ENCODE measurements at places on chromosomes 11 and 22.

DNA sequence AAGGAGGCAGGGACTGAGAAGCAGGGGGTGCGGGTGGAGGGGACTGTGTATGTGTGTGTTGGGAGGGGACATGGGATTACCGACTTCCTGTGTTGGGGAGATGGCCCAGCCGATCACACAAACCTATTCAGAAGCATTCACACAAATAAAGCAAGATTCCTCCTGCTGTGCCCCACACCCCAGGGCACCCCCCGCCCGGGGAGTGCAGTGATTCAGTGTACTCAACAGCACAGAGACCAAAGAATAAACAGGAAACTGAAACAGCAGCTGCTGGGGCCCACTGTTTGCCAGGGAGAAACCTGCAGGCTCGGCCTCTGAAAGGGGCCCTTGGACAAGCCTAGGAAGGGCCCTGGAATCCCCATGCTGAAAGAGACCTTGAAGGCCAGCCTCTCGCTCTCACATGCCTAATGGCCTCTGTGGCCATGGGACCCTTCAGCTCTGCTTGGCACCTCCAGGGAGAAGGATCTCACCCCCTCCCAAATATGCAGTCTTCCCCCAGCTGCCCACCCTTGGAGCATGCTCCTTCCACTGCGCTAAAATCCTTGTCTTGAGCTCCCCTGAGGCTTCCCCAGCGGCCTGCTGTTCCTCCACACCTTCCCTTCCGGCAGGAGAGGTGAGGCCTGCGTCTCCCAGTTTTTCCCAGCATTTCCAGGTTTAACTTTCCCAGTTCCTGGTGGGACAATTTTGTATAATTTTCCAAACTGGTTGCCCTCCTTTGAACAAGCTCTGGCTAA, 72.9 kb downstream of the CSNK2A3 start:
- no peak for DNase-seq

DNA sequence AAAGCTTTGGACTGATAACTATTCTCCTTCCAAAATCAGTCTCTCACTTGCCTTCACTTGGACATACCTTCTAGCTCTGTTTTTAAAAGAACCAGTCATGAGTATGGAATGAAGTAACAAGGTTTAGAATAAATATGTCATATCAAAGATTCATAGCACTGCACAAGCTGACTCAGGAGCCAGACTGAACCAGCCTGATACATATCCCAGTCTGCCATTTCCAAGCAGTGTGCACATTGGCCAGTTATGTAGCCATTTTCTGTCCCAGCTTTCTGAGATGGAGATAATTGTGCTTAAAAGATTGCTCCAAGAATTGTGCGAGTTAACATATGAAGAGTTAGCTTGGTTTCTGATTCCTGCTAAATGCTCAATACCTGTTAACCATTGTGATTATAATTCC, 311.3 kb downstream of the C11orf87 start:
- no peak for DNase-seq

DNA sequence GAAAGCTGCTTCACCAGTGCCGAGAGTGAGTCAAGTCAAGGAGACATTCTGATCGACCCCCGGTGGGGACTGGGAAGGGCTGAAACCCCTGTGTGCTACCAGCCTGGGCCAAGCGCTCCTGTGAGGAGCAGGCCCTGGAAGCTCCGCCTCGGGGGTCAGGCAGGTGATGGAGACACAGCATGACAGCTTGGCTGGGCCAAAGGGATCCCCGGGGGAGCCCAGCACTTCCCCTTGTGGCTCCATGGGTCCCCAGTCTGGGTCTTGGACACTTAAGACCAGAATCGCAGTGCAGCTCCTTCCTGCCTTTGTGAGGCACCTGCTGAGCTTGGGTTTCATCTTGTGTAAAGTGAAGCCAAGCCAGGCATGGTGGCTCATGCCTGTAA, 89.2 kb downstream of the MORC2 start:
- DNase-seq = no peak

GRCh38 chr11:102139081-102139498, 28.8 kb downstream of the YAP1 start:
- no peak for DNase-seq

GRCh38 chr22:20106849-20107237, 9.1 kb upstream of the RANBP1 start:
- no peak for DNase-seq

- DNase-seq = peak; percentile 72
These were observed at the start of gene TMEM25 for GRCh38 chr11:118530683-118531596. TMEM25 (plus strand) TSS chr11:118531192; CDS start chr11:118531802, 610 bp downstream.

DNA sequence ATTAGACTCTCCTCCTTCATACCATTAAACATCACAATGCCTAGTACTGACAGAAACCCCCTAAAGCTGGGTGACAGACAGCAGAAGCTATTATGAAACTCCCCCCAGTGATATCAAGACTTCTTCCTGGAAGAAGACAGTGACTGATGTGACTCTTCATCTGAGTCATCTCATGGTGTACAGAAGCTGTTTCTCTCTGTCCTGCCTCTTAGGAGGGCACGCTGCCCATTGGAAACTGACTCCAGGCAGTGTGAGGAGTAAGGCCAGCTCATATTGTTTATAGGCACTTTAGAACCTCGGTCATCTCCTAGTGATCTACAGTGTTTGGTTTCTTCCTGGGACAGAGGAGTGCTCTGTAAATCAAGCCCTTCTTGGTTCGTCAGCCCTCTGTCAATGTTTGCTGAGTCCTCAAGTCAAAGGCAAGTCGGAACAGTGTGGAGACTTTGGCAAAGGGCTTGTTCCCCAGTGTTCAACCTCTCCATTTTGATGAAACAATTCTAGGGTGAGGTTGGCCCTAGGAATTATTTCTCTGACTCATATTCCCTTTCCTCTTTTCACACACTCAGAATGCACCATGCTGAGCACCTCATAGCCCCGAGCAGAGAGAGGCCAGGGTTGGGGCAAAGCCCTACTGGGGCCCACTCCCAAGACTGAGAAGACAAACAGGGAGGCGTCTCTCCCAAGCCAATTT, 172.5 kb upstream of the TMEM45B start:
- no peak for DNase-seq

GRCh38 chr11:127049486-127049885, 48.9 kb upstream of the KIRREL3 start:
- DNase-seq = no peak

GRCh38 chr11:111299101-111300026, 1.0 kb downstream of the POU2AF3 start:
- DNase-seq = no peak

DNA sequence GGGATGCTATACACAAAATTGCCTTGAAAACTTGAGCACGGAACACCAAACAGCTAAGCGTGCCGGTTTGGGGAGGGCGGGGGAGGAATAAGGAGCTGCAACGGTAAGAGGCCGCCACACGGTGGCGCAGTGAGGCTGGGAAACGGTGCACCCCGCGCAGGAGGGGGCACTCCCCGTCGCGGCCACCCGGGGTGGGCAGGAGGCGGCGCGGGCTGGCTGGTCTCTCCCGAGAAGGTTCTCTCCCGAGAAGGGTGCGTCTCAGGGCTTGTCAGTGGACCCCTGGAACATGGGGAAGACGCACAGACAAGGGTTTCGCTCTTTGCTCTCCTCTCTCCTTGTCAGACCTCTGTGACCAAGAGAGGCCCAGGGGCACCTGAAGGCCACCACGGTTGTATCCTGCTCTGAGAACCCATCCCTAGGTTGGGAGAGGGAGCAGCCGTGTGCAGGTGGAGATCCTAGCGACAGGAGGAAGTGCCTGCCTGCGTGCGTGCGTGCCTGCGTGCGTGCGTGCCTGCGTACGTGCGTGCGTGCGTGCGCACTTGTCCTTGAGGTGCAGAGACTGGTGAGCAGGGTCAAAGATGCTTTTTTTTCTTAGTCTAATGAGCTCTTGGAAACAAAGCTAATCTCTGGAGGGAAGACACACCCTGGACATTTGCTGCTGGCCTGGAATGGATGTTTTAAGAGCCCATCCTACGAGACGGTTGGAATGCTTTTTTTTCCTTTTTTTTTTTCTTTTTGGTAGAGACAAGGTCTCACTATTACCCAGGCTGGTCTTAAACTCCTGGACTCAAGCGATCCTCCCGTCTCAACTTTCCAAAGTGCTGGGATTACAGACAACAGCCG, 18.1 kb upstream of the JAM3 start:
- DNase-seq = peak; percentile 71

- DNase-seq = no peak
These were observed 15.6 kb downstream of the PISD start for GRCh38 chr22:31646186-31647019.

DNA sequence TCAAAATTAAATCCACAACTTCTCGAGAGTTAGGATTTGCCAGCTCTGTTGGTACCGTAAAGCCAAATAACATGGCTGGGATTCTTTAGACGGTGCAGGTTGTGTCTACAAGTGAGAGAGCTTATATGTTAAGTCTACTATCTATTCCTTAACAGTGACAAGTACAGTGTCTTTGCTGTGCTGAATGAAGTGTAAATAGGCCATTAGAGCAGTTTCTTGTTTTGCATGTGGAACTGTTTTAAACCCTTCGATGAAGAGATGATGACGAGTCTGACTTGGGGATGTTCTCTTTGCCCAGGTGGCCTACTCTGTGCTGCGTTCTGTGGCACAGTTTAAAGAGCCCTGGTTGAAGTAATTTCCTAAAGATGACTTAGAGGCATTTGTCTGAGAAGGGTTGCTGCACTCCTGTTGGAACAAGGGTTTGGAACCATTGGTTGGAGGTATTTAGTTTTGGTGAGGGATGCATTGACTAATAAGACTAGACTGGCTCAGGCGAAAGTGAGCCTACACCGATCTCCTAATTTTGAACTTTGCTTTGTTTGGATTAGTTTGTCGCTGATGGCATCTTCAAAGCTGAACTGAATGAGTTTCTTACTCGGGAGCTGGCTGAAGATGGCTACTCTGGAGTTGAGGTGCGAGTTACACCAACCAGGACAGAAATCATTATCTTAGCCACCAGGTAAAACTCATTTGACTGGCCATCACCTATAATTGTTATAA, 988 bp downstream of the RPS3 start:
- no peak for DNase-seq

- no peak for DNase-seq
These were observed 1.4 kb upstream of the CDKN1C start for GRCh38 chr11:2886936-2887335.

DNA sequence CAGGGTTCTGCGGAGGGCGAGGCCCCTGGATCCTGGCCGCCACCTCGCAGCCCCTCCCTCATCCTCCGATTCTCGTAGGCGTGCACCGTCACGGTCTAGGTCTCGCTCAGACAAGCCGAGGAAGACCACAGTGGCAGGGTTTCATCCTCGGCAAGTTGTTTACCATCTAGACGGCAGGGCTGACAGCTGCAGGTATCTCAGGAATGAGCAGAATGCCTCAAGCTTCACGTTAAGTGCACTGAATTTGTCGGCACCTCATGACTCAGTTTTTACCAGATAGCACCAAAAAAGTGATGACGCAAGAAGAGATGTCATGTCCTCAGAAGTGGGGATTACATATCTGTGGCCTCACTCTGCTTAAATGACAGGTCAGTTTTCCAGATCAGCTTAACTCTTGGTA, 35.1 kb downstream of the WT1 start:
- DNase-seq = no peak

GRCh38 chr11:118661425-118662301, 17.8 kb downstream of the TREH start:
- no peak for DNase-seq

- DNase-seq = no peak
These were observed 61.0 kb downstream of the APIP start for GRCh38 chr11:34855021-34855753.

DNA sequence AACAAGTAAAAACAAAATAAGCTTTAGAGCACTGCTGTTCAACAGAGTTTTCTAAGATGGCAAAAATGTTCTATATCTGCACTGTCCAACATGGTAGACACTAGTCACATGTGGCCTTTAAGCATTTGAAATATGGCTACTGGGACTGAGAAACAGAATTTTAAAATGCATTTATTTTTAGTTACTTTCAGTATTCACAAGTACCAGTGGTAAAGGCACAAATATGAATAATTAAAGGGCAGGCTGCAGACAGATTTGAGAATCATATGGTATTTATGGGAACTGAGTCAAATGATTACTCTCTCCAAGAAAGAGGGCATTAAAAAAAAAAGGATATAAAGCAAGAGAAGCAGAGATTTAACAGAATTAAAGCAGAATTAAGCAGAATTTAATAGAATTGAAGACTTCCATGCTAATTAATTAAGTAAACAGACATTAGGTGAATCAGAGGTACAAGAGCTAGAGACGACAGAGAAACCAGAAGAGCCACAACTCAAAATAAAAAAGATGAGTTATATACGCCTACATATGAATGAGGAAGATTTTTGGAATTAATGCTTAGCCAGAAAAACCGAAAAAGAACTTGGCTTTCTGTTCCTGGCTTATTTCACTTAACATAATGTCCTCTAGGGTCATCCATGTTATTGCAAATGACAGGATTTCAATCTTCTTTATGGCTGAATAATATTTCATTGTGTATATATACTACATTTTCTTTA, 160.4 kb downstream of the ATG16L2 start:
- DNase-seq = no peak

DNA sequence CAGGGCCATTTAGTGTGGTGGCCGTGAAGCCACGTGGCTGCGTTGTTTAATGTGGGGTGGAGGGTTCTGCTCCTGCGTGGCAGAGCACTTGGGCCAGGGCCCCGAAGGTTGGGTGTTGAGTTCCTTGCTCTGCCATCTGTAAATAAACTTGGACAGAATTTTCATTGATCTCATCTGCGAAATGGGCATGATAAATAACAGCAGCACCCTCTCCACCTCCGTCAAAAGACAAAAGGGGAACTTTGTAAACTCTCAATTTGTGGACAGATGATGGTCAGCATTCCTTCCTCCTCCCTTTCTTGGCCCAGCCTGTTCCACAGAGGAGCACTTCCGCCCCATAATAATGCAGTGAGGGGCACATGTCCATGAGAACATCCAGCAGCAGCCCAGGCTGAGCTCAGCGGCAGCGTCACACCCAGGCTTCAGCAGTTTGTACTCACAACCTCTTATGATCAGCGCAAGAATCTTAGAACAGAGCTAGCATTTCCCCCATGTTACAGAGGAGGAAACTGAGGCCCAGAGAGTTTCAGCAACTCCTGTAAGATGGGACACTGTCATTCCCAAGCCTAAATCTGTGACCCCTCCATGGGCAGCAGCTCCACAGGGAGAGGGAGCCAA, 874.5 kb downstream of the BRD1 start:
- DNase-seq = no peak

DNA sequence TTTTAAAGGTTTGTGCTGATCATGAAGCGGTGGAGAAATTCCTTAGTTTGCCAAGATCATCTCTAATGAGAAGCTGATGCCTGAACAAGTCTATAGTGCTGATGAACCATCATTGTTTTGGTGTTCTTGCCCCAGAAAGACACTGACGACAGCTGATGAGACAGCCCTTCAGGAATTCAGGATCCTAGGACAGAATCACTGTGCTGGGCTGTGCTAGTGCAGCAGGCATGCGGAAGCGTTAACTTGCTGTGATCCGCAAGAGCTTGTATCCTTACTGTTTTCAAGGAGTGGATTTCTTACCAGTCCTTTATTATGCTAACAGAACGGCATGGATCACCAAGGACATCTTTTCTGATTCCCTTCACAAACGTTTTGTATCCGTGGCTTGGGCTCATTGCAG, 104.1 kb downstream of the TBC1D22A start:
- DNase-seq = no peak

GRCh38 chr22:22863001-22863400, 24.6 kb upstream of the IGLL5 start:
- DNase-seq = no peak
